Osteocyte (in vitro differentiated cells): ENCODE measurements at places on chromosomes 4 and X. TPM values are rescaled to one million over a fixed set of nuclear protein-coding genes. Genes with fewer than 3 reads are reported as not detected.
A peak's percentile ranks its signal among the peaks of the same experiment; 100 is the strongest.

DNA sequence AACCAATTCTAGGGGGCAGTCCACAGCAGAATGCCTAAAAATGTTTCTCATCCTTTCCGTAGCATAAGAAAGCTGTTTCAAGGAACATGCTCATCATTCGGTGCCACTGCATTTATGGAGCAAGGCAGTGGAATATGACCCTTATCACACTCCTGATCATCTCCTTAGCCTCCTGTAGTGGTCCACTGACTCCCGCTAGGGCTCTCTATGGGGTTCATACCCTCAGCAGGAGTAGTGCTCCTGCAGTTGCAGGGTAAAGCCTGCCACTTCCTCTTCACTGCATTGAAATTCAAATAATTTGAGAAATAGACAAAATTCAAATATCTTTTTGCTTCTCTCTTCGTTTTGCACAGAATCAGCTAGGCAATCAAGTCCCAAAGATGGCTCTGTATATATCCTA lies 107.0 kb downstream of the NDST3 start:
- no peak for DNase-seq

- no peak for DNase-seq
These were observed 15.3 kb downstream of the PLP1 start for GRCh38 chrX:103791826-103792485.

GRCh38 chr4:58665649-58666048 lies 1555.5 kb upstream of the IGFBP7 start:
- no peak for DNase-seq

- peak; percentile 87 for DNase-seq
These were observed 367.0 kb downstream of the BCOR start for GRCh38 chrX:39730662-39731329.

DNA sequence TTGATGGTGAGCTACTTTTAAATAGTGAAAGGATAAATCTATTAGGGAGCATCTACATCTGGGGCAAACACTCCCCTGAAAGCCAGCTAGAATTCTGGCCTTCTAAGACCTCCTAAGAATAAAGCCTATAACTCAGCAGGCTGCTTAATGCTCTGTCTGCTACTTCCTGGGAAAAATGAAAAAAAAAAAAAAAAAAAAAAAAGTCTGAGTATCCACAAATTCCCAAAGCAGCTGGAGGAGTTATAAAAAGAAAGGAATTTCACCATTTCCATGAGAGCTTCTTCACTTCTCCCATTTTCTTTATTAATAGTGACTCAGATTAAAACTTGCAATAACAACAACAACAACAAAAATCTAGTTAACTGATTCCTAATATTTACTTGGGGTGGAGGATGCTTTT lies 511.2 kb downstream of the INPP4B start:
- DNase-seq, result no peak

DNA sequence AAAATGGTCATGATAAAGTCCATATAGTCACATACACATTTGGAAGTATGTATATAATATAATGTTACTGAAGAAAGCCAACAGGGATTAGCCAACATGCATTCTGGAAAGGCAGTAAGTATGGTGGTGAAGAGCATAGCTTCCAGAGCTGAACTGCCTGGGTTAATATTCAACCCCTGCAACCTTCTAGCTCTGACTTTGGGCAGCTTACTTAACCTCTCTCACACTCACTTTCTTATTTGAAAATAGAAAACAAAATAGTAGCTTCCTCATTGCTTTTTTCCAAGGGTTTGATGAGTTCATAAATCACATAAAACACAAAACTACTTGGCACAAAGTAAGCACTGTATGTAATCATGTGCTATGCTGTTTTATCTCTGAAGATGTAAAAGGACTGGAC lies 216.4 kb downstream of the CHIC2 start:
- DNase-seq, result no peak

DNA sequence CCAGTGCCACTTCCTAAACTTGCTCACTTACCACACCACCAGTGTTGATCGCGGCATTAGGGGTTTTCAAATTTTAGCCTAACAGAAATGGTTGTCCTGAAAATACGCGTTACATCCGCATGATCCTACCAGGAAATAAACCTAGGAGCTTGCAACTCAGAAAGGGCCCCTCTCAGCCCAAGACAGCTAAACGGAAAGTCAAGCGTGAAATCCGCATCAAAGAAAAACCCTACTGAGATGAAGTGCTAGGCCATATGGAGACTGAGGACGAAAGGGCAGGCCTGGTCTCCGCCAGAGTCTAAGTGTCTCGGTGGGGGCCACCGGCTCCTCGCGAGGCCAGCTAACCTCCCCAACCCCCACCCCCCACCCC lies 626 bp downstream of the YTHDC1 start:
- no peak for DNase-seq

Gene TSPYL2
- 19.5 and 26.2 TPM in 2 replicates for total RNA-seq
